Activated effector memory CD4-positive, alpha-beta T cell treated with anti-CD3 and anti-CD28 coated beads, Interleukin-2, amount 50 U/mL, for 16 hours (primary cell): ENCODE measurements at places on chromosomes 12 and 14.
A peak's percentile ranks its signal among the peaks of the same experiment; 100 is the strongest.

DNA sequence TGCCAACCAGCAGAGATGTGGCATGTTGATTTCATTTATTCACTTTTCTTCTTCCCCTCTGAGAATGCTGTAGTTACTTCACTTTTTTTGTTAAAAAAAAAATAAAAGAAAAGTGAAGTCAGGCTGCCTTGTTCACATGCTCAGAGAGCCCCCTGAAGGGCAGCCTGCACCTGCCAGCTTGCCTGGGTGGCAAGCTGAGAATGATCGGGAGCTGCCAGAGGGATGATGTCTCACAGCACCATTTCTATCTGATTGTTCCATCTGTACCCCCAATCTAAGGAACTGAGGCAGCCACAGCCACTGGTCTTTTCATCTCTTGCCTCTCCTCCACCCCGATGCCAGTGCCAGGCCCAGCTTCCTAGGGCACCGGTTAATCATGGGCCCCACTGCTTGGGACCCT, 118.2 kb downstream of the TSPAN9 start:
- DNase-seq, result no peak

DNA sequence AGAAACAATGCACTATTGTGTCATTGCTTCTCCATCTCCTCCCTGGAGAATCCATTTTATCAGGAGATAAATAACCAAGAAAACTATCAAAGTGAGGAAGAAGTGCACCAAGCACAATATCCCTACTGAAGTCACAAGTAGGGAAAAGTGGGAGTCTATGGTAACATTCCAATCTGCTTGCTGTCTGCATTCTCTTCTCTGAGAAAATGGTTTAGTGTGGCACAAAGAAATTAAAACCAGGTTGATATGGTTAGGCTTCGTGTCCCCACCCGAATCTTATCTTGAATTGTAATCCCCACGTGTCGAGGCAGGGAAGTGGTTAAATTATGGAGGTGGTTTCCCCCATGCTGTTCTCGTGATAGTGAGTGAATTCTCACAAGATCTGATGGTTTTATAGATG, 209.7 kb downstream of the PRKD1 start:
- DNase-seq, result no peak

DNA sequence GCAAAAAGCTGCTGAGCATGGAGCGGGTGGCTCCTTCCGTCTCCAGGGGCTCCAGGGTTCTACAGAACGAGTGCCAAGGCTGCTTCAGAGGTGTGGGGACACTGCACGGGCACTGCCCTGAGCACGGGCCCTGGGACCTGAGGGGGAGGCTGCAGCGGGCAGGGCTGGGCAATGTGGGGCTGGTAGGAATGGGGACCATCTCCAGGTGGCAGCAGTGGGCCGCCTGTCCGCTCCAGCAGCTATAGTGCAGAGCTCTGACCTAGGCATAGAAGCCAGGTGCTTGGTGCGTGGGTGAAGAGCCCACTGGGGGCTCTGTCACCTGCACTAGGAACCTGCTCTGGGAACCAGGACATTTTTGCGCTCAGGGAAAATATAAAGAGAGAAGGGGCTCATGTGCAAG, 22.3 kb downstream of the HDAC7 start:
- peak; percentile 71 for DNase-seq

- no peak for DNase-seq
Measured at GRCh38 chr12:127245009-127245408, 1022.0 kb upstream of the TMEM132C start.

GRCh38 chr14:25056688-25057078, 6.7 kb upstream of the STXBP6 start:
- DNase-seq, result no peak

DNA sequence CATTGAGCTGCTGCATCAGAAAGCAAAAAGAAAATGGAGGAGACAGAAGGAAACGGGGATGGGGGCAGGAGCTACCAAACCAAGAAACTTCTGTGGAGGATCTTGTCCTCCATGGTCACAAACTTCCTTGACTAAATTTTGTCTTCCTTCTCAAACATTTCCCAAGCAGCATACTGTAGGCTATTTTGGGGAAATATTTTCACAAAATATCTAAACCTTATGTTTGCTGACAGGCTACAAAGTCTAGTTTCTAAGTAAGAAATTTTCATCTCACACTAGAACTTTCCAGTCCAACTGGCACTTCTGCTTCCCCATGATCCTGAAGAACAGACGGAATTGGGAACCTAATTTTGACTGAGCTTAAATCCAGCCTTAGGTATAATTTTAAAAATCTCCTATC, 552.0 kb downstream of the SNAPC1 start:
- DNase-seq, result no peak

DNA sequence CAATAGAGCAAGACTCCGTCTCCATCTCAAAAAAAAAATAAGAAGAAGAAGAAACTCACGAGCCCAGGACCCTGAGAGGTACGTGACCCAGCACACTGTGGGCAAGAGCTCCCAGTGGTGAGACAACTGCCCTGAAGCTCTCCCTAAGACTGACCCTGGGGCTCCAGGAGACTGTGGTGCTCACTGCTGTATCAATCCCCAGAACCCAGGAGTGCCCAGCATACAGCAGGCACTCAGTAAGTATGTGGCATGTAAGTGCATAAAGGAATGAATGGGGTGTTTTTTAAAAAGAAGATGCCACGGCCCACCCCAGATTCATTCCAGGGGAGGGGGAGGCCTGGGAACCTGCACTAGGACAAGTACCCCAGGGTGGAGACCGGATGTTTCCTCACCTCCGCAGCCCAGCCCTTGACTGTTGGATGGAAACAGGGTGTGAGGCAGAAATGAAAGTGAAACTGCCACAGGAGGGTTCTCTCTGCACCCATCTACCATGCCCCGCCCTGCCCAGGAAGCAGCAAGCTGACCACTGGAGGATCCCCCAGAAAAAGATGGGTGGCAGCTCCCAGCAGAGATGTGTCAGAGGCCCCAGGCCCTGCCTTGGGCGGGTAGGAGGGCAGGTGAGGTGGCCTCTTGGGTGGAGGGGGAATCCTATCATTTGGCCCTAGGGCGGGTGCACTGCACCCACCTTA, 12.2 kb downstream of the ITPK1 start:
- peak; percentile 85 for DNase-seq

DNA sequence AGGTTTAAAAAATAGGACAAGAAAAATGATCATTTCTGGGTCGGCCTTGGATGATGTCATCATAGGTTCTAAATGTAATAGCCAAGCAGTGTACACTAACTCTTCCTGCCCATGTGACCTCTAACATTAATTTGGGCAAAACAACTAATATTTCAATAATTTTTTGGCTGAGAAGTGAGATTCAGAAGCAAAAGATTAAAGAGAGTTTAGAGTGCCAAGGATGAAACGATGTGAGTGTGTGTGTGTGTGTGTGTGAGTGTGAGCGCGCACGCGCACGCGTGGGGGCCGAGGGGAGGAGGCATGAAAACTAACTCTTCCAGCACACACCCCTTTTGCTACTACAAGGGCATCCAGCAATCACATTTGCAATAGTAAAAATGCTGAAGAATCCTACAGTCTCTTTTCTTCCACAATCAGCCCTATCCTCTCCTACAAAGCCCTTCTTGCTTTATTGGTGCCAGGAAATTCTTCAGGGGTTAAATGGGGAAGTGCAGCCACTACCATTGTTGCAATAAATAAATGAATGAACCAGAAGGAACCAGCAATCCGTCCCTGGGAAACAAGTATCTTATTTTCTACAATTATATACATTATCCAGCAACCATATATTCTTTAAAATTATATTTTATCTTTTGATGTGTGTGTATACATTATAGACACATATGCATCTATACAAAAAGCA, 52.9 kb downstream of the PEBP1 start:
- no peak for DNase-seq

GRCh38 chr14:77067632-77068516, 30.2 kb upstream of the CIPC start:
- DNase-seq, result peak; percentile 83

DNA sequence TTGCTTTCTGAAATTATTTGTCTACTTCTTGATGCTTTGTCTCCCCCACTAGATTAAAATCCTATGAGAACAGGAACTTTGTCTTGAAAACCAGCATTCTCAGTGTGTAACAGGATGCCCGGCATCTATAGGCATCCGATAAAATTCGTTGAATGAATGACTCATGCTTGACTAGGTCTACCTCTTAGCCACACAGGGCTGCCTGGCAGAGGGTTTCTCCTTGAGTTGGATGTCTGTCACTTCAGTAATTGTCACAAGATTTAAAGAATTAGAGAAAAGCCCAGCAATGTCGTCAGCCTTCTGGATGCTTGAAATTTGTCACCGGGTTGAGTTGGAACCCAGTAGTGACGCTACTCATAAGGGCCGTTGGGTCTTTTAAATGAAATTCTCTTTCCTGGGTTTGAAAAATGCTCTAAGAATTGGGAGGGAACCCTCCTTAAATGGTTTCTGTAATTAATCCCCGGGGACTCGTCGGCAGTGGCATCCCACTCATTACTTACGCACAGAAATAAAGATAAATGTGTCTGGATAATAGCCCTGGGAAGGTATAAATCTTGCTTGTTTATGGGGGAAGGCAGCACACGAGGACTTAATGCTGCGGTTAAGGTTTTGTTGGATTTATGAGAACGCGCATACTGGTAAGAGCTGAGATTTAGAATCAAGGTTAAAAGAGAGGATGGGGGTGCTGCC, 194.1 kb downstream of the AACS start:
- DNase-seq, result no peak

GRCh38 chr14:103629503-103630121, 601 bp downstream of the KLC1 start:
- peak; percentile 82 for DNase-seq

GRCh38 chr12:49335955-49336644, 888 bp downstream of the C1QL4 start:
- DNase-seq, result peak; percentile 62

DNA sequence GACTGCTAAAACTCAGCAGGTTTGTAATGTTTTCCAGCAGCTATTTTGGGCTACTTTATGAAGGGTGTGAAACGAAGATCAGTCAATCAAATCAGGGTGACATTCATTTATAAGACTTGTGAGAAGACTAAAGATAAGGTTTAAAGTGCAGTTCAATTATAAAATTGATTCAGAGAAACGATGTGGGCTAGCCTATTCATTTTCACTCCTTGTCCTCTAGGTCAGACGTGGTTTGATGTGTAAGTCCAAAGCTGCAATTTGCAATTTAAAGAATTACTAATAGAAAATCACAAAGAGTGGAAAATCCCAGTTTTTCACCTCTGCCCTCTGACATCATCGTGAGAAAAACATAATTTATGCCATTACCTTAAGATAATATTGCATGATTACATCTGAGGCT, 243.5 kb upstream of the NOVA1 start:
- no peak for DNase-seq

GRCh38 chr12:46266382-46266791, 2.5 kb downstream of the SLC38A1 start:
- DNase-seq, result peak; percentile 78

- peak; percentile 25 for DNase-seq
Measured at GRCh38 chr14:100891051-100891450, 12.5 kb downstream of the RTL1 start.

DNA sequence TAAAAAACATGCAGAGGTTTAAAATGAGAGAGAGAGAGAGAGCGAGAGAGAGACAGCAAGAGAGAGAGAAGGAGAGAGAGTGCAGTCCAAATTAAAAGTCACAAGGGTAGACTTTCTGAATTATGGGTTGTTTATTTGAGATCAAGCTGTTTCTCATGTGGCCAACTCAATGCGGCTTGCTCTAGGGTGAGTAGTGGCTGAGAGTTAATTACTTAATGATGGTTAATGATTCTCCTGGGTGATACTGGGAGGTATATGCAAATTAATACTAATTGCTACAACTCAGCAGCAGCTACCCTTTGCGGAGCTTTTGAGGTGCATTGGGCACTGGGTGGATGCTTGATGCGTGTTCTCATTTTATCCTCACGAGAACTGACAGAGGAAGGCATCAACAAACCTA, 122.1 kb upstream of the NOS1 start:
- DNase-seq, result no peak

- DNase-seq, result no peak
Measured at GRCh38 chr12:88935856-88936255, 355.6 kb upstream of the KITLG start.

DNA sequence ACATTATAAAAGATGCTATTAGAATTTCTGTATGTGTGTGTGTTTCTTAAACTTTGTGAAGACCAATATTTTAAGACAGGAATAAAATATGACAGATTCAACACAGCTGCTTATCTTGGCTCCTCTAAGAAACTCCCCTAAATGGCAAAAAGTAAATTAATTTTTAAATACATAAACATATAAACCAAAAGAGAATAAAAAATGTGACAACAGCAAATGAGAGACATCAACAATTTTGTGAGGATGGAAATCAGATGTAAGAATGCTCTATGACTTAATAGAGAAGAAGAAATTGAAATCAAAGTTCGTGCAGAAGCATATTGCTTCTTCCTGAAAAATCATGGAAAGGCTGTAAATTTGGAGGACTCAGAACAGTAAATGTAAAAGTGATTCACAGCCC, 1083.8 kb downstream of the FLRT2 start:
- no peak for DNase-seq

GRCh38 chr12:78725951-78726580, 138.5 kb upstream of the SYT1 start:
- no peak for DNase-seq

DNA sequence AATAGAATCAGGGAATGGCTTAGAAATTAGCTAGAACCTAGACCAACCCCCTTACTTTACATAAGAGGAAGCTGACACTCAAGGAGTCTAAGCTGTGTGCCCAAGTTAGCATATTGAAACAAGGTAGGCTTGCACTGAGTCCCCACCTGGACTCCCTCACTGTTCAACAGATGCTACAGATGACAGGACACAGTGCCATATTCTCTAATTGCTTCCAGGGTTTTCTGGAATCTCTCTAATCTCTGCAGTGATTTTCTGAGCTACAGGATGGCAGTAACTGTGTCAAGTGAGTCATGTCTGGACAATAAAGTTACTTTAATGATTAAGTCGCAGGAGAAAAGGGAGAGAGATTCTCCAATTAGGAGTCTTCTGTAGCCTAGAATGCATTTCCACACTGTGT, 35.8 kb downstream of the AKAP6 start:
- no peak for DNase-seq

DNA sequence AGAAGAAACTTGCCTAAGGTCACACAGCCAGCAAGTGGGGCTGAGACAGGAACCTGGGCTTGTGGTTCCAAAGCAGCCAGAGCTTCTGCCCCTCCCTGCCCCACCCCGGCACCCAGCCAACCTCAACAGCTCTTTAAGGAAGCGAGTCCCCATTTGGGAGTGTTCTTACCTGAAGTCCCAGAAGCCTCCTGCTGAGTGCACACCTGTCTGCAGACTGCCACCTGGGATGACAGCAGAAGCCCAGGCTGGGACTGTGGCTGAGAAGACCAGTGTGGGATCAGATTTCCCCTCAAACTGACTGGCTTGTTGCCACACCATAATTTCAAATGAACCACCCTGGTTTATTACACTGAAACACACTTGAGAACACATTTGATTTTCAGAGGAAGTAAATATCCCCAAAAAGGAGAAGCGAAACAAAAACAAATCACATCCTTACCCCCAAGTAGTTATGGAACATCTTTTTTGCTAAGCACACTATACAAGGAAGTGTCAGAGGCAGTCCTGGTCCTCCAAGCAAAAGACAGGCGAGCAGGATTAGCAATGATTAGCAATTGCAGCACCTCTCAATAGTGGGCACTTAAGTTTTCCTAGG, 6.3 kb upstream of the RIN3 start:
- peak; percentile 36 for DNase-seq
